ENCODE measurements at places on chromosomes 5 and 9. TPM values are rescaled to one million over a fixed set of nuclear protein-coding genes. Genes with fewer than 3 reads are reported as not detected.
A peak's percentile ranks its signal among the peaks of the same experiment; 100 is the strongest.

- no peak for DNase-seq
Observed at GRCh38 chr9:16501726-16502125, 368.7 kb downstream of the BNC2 start.

PTCH1 gene
- 2.1 TPM for total RNA-seq

GRCh38 chr5:77937015-77937908, 161.1 kb upstream of the TBCA start:
- DNase-seq, result no peak

DNA sequence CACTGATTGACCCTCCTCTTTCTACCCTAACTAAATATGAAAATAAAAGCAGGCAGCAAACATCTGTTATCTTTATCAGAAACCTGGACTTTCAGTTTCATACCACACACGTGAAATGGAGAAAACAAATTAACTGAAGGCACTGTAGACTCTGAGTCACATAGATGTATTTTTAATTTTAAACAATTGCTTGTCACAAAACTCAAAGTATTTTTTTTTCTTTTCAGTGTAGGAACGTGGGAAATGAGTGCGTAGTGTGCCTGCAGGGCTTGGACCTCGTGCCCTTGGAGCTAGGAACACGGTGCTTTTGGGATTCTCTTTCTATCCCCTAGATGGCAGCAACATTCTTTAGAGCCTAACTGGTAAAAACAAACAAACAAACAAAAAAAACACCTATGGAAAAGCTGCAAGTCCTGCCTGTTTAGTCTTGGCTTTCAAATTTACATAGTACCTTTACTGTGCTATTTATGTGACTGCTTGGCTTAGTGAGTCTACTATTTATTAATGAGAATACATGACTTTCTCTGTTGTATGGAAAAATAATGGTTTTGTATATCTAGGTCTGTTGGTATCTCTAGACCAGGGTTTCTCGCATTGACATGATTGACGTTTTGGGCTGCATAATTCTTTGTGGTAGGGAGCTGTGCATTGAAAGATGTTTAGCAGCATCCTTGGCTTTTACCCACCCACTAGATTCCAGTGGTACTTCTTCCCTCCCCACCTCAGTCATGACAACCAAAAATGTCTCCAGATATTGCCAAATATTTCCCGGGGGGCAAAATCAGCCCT, 16.8 kb upstream of the ACTBL2 start:
- peak; percentile 74 for DNase-seq

DNA sequence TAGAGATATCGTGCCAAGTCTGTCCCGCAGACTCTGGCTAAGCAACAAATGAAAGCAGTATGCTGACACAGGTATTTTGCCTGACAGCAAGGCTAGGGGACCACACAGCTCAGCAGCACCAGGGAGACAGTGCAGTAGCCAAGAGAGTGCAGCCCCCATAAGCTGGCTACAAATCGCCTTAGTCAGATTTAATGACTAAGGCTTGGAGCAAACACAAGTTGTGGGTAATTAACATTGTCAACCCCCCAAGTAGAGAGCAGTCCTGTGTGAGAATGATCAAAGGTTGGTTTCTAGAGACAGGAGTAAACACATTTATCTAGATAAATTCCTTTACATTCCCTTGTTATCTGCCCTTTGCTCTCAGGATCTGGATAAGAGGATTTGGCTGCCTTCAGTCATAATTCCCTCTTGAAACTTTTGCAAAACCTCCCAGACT, 1434.5 kb upstream of the CDH6 start:
- no peak for DNase-seq

GRCh38 chr9:123771690-123772089, 158.2 kb downstream of the DENND1A start:
- DNase-seq, result no peak

GRCh38 chr9:71270554-71270953, 149.1 kb upstream of the TRPM3 start:
- DNase-seq, result no peak

GPX8 gene
- 46.2 TPM for total RNA-seq

ANXA2R gene
- 1.4 TPM for total RNA-seq

DNA sequence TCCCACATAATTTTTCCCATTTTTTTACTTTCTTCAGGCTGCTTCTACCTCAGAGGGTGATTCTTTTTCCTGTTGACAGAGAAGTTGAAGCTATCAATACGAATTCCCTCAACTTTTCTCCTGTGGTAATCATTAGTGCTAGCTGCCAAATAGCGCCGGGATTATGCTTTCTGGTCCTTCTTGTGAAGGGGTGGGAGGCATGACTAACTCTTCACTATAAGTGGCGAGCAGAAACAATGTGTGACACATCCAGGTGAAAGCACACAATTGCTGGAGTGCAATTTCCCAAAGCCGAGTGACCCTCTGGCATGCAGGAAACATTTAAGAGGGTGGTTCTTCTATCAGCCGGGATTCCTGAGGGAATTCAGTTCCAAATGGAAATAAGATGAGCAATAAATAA, 56.0 kb downstream of the TRPC7 start:
- DNase-seq, result no peak

SLC6A19 gene
- not detected for total RNA-seq

GRCh38 chr9:135254176-135255032, 166.9 kb downstream of the OLFM1 start:
- DNase-seq, result no peak

GRCh38 chr9:68802525-68803015, 97.5 kb downstream of the PIP5K1B start:
- DNase-seq, result no peak

SLF1 gene
- total RNA-seq, result 14.2 TPM

Measured in pulmonary artery endothelial cell (primary cell).